Aorta (tissue), 5 donors: ENCODE measurements at places on chromosomes 2 and 18. TPM values are rescaled to one million over a fixed set of nuclear protein-coding genes. Genes with fewer than 3 reads are reported as not detected.

GRCh38 chr18:58507880-58508279 lies 121.0 kb downstream of the ALPK2 start:
- no peak for DNase-seq
- H3K27ac ChIP-seq = no peak overlapping the region
- H3K4me3 ChIP-seq = no peak overlapping the region
- no peaks in the 10 kb centered on the region for H3K27me3 ChIP-seq

DNA sequence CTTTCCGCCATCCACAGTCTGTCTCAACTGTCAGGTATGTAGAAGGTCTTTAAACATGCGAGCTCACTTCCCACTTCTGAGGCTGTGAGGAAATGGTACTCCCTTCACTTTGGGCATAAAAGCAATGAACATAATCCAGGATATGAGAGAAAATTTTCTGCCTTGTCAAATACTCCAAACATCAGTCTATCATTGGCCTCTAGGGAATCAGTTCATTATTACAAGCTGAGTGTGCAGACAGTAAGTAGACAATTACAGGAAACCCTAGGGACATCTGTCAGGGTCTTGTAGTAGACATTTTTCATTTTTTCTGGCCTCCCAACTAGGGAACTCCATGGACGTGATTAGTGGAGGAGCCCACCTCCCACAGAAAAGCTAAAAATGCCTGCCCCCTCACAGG lies 13.6 kb upstream of the APCDD1 start:
- H3K4me1 ChIP-seq = no peaks in the 10 kb centered on the region
- H3K27ac ChIP-seq = no peak overlapping the region
- H3K27me3 ChIP-seq = no peaks in the 10 kb centered on the region
- DNase-seq = no peak
- H3K4me3 ChIP-seq = no peak overlapping the region
- H3K36me3 ChIP-seq = no peaks in the 10 kb centered on the region

- no peaks in the 10 kb centered on the region for H3K27me3 ChIP-seq
- H3K4me3 ChIP-seq = no peak overlapping the region
- DNase-seq = no peak
- no peak overlapping the region for H3K27ac ChIP-seq
Measured at GRCh38 chr2:212177724-212178123, 360.9 kb downstream of the ERBB4 start.

DNA sequence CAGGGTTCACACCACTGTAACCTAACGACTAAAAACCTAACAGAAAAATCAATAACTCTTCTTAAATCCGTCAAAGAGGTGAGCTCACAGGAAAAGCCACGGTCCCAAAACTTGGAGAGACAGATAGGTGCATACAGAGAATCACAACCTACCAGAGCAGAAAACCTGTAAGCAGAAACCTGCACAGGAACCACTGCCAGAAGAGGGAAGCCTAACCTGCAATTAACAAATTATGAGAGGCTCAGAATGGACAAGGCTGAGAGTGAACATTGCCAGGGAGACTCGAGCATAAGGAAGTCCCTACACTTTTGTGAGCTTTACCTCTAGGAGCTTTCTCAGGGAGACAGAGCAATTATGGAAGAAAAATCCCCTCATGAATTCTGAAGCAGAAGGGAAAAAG lies 156.2 kb upstream of the NETO1 start:
- no peak for DNase-seq
- H3K27ac ChIP-seq = no peak overlapping the region
- H3K4me3 ChIP-seq = no peak overlapping the region

- no peak overlapping the region for H3K4me3 ChIP-seq
- no peaks in the 10 kb centered on the region for H3K4me1 ChIP-seq
- H3K36me3 ChIP-seq = no peaks in the 10 kb centered on the region
- no peak overlapping the region for H3K27ac ChIP-seq
Measured at GRCh38 chr18:7950380-7951136, 383.4 kb downstream of the PTPRM start.

- no peak overlapping the region for H3K4me3 ChIP-seq
- no peak for DNase-seq
- no peak overlapping the region for H3K27ac ChIP-seq
- H3K4me1 ChIP-seq = no peaks in the 10 kb centered on the region
- no peaks in the 10 kb centered on the region for H3K36me3 ChIP-seq
Measured at GRCh38 chr2:219744600-219744999, 117.2 kb downstream of the SLC4A3 start.

GRCh38 chr18:8627107-8627472 lies 17.9 kb downstream of the RAB12 start:
- no peak overlapping the region for H3K4me3 ChIP-seq
- no peaks in the 10 kb centered on the region for H3K27me3 ChIP-seq
- H3K36me3 ChIP-seq = no peaks in the 10 kb centered on the region

- no peak for DNase-seq
- no peaks in the 10 kb centered on the region for H3K27me3 ChIP-seq
- H3K4me1 ChIP-seq = no peaks in the 10 kb centered on the region
- H3K27ac ChIP-seq = no peak overlapping the region
Measured at GRCh38 chr2:215241791-215242305, 70.0 kb upstream of the ATIC start.

DNA sequence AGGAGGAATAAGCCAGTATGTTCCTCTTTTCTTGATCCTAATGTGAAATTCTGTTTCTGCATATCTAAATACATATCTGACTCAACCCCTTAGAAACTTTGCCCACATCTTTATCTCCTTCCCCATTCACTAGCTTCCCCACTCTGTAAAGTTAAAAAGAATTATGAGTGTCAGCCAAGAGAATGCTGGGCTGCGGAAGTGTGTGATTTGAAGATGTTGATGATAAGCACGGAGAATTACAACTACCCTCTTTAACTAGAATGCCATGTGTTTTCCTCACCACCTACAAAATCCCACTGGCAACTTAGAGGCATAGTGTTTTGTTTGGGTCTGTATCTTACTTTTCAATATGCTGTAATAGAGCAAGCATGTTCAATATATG lies 490.4 kb upstream of the FANCL start:
- no peak for DNase-seq
- H3K27me3 ChIP-seq = no peaks in the 10 kb centered on the region
- H3K27ac ChIP-seq = no peak overlapping the region
- no peaks in the 10 kb centered on the region for H3K4me1 ChIP-seq
- no peaks in the 10 kb centered on the region for H3K36me3 ChIP-seq
- no peak overlapping the region for H3K4me3 ChIP-seq

DNA sequence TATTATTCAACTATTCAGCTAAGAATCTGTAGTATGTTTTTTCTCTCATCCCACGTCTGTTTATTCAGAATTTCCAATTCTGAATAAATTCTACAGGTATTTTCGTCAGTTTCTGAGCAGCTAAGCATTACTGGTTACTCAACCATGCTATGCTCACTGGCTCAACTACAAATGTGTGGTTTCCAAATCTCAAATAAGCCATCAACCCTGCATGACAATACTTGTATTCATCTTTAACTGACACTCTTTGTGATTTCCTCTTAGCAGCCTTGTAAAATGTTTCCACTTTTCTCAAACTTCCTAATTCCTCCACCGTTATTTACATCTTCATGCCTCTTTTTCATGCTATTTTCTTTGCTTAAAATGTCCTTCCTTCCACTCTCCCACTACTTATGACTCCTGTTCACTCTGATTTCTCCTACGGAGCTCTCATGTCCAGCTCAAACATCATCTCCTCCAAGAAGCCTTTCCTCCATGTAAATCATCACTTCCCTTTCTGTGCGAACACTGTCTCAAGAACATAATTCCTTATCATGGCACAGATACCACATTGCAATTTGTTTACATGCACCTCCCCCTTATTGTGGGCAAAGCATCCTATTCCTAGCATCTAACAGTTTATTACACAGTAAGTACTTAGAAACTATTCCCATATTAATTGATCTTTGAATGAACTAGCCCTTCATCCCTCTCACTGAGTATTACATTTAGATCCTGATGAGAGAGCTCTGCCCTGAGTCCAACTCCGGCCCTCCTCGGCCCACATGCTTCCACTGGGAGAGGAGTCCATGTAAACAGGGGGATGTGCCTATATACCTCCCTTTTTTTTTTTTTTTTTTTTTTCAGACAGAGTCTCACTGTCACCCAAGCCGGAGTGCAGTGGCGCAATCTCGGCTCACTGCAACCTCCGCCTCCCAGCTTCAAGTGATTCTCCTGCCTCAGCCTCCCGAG lies 10.5 kb downstream of the CCDC88A start:
- H3K4me1 ChIP-seq = no peaks in the 10 kb centered on the region
- peaks cover 4% of the 10 kb centered on the region for H3K36me3 ChIP-seq
- DNase-seq = no peak
- no peak overlapping the region for H3K27ac ChIP-seq
- no peak overlapping the region for H3K4me3 ChIP-seq

DNA sequence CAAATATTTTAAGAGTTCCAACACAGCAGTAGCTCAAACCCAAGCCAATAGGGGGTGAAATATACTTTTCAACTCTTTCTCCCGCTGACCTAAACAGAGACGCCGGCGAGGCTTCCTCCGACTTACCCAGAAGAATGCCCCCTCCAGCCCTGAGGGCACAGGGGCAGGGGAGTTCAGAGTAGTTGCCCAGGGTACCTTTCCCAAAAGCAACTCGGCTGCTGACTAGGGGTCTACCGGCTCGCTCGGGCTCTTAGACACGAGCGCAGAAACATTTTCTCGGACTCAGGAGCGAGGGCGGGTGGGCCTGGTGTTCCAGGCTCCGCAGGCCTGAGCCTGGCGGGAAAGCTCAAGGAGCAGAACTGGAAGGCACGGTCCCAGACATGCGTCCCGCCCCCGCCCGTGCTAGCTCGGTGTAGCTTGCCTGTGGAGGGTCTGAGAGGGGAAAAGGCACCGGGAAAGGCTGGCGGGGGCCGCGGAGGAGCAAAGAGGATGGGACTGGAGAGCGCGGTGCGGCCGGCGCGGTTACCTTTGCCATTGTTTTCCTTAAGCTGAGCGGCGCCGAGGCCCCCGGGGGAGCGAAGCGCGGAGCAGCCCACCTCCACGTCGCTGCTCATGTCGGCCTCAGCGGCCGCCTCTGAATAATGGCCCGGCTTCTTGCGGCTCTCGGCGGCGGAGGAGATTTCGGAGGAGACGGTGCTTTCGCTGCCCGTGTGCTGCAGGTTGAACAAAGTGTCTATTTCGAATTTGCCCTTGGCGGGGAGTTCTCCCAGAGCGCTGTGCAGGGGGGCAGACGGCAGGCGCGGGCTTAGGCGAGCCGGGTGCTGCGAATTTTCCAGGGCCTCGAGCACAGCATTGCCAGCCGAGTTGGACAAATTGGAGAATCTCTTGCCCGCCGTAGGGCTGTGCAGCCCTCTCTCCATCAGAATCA lies 674 bp downstream of the EVX2 start:
- no peak overlapping the region for H3K4me3 ChIP-seq
- H3K36me3 ChIP-seq = no peaks in the 10 kb centered on the region
- DNase-seq = no peak
- no peak overlapping the region for H3K27ac ChIP-seq

DNA sequence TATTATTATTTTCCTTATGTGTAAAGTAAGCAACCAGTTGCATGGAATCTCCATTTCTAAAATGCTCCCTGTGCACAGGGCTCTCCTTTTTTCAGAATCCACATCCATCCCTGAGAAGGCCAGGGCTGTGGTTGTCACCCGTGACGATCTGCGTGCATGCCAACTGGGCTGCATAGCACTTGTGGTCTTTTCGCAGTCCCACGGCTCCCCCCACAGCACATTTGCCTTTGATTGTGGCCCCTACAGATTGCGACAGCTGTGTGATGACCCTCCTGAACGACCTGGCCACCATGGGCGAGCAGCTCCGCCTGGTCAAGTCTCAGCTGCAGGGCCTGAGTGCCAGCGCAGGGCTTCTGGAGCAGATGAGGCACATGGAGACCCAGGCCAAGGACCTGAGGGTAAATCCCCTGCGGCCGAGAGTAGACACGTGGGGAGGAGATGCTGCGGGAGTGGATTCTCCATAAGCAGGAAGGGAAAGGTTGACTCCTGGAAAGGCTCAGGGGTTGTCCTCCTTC lies 119.8 kb upstream of the TTC39C start:
- DNase-seq = no peak
- no peaks in the 10 kb centered on the region for H3K27me3 ChIP-seq
- no peaks in the 10 kb centered on the region for H3K36me3 ChIP-seq
- H3K27ac ChIP-seq = no peak overlapping the region
- no peaks in the 10 kb centered on the region for H3K4me1 ChIP-seq

DNA sequence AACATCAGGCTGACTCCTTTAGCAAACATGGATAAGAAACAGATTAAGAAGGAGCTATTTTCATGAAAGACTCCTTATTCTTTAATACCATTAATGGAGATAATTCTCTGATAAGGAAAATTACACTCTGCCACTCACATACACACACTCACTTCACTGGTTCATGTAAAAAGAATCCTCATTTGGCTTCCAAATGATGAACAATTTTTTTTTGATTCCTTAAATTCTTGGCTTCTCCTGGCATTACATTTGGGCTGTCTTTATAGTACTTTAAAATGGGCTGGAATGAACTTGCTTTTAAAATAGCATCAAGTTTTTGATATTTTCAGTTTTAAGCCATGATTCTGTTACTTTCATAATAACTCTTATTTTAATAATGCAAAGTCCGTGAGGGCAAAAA lies 328.6 kb downstream of the SLC8A1 start:
- H3K4me1 ChIP-seq = no peaks in the 10 kb centered on the region
- no peaks in the 10 kb centered on the region for H3K27me3 ChIP-seq
- no peaks in the 10 kb centered on the region for H3K36me3 ChIP-seq
- no peak for DNase-seq

- no peaks in the 10 kb centered on the region for H3K27me3 ChIP-seq
- H3K27ac ChIP-seq = no peak overlapping the region
Measured at GRCh38 chr2:37705191-37705590, 33.7 kb upstream of the CDC42EP3 start.

DNA sequence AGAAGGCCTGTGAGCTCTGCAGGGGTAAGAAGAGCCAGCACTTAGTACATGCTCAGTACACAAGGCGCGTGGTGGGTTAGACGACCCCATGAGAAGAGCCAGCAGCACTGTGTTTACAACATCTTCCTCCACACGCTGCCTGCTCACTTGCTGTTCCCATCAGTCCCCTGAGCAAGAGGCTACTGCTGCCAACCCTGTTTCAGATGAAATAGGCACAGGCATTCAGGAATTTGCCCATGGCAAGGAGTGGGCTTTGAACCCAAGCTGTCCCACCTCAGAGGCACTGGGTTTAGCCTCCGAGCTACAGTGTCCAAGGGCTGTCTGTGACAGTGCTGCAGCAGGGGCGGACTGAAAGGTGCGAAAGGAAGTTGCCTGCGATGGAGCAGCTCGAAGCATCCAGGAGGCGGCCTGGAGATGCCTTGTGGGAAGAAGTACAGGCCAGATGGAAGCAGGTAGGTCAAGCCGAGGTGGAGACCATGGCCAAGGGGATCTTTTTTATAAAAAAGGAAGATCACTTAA lies 121.5 kb upstream of the PXDN start:
- H3K27ac ChIP-seq = no peak overlapping the region
- H3K36me3 ChIP-seq = no peaks in the 10 kb centered on the region
- H3K4me1 ChIP-seq = no peaks in the 10 kb centered on the region
- no peaks in the 10 kb centered on the region for H3K27me3 ChIP-seq
- H3K4me3 ChIP-seq = no peak overlapping the region
- no peak for DNase-seq

GRCh38 chr18:31248783-31249521 lies 69.0 kb upstream of the DSG1 start:
- DNase-seq = no peak
- H3K4me3 ChIP-seq = no peak overlapping the region
- H3K36me3 ChIP-seq = no peaks in the 10 kb centered on the region
- no peaks in the 10 kb centered on the region for H3K4me1 ChIP-seq

GCG gene
- 0.62 TPM for total RNA-seq

B3GNT7 gene
- total RNA-seq = 6.7 TPM

NYAP2 gene
- 1.7 TPM for total RNA-seq
